ENCODE measurements at places on chromosomes 6 and 20.

- DNase-seq, result no peak
Observed at GRCh38 chr6:157403686-157404051, 22.7 kb downstream of the ZDHHC14 start.

- DNase-seq, result peak; percentile 80
Observed at GRCh38 chr20:1965520-1966351, 28.1 kb downstream of the PDYN start.

GRCh38 chr20:23566199-23566932, 1.9 kb downstream of the CST9L start:
- DNase-seq, result no peak

GRCh38 chr6:134196568-134197193, 121.2 kb downstream of the SGK1 start:
- peak; percentile 72 for DNase-seq

DNA sequence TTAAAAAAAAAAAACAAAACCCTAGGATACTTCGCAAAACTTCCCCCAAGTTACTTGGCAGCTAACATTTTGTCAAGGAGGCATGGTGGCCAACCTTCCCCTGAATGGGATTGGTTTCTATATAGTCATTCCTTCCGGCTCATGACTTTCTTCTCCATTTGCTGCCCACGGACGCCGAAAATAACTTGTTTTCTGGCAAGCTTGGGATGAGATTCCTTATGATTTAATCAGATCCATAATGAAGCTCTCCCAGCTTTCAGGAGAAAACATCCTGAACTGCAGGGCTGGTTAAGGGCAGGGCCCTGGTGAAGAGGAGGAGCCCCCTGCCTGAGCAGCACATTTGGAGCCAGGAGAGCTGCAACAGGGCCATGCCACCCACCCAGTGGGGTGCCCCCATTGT, 49.9 kb downstream of the PPP1R16B start:
- no peak for DNase-seq

- DNase-seq, result no peak
Observed at GRCh38 chr6:137883400-137884148, 16.5 kb downstream of the TNFAIP3 start.

DNA sequence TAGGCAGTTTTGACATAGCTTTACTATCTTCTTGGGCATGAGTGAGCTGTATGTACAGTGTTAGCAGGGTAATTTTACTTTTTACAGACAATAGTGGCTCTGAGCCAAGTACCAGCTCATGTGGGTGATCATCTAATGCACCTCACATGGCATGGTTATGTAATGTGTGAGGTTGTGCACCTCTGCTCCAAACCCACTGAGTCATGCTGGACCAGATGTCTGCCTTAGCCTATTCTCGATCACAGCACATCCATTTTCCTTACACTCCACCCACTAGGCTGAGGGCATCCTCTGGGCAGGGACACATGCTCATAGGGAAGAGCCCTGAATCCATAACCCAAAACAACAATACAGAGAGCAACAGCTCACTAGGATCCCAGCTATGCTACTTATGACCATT, 71.6 kb upstream of the FBXL4 start:
- no peak for DNase-seq

DNA sequence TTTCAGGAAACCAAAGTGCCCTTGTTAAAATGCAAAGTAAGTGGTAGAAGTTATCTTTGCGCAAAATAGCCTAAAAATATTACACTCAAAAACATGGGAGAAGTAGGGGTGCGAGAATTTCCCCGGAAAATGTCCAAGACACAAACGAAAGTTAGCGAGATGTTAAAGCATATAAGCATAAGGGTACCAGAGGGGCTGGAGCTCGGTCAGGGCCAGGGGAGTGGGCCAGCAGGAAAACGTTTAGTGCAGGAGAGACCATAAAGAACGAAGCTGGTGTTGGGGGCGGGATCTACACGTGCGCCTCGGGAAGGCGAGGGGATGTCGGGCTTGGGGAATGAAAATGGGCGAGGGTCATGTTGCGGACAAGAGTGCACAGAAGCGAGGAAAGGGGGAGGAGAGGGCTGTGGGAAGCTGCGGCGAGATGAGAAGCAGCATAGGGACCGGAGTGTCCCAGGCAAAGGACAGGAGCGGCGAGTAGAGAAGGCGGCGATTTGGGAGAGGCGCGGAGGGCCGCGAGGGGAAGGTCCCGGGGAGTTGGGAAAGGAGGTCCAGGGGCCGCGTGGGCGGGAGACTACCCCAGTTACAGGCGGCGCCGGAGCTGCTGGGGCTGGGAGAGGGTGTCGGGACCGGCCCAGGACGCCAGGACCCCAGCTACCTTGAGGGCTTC, 600 bp downstream of the XPO5 start:
- DNase-seq, result no peak

DNA sequence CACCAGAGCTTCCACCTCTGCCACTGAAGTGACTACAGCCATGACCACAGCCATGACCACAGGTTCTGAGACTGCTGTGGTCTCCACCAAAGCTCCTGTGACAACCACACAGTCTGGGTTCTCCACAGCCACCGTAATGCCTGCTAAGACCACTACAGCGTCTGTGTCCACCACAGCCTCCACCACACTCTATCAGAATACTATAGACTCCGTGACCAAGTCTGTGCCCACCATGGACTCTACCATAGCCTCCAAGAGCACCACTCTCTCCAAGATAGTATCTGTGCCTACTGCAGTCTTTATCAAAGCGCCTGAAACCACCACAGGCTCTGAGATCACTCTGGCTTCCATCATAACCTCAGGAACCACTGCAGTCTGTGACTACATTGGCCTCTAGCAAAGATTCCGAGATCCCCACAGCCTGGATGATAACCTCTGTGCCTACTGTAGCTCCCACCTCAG, 18.3 kb upstream of the MUC21 start:
- no peak for DNase-seq

DNA sequence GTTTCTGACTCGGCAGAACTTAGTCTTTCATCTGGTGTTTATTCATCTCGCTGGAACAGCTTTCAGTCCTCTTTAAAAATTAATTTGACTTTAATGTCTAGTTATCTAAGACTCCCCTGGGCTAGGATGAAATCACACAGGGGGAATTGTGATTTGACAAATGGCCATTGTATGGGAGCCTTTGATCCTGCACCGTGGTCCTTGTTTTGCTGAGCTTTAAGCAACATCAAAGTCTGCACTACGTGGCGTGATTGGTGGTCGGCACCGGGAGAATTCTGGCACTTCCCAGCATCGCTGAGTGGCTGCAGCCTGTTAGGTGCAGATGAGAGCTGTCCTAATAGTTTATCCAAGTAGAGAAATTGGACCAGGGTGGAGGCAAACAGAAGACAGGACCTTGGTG, 146.9 kb downstream of the TBC1D7 start:
- no peak for DNase-seq

DNA sequence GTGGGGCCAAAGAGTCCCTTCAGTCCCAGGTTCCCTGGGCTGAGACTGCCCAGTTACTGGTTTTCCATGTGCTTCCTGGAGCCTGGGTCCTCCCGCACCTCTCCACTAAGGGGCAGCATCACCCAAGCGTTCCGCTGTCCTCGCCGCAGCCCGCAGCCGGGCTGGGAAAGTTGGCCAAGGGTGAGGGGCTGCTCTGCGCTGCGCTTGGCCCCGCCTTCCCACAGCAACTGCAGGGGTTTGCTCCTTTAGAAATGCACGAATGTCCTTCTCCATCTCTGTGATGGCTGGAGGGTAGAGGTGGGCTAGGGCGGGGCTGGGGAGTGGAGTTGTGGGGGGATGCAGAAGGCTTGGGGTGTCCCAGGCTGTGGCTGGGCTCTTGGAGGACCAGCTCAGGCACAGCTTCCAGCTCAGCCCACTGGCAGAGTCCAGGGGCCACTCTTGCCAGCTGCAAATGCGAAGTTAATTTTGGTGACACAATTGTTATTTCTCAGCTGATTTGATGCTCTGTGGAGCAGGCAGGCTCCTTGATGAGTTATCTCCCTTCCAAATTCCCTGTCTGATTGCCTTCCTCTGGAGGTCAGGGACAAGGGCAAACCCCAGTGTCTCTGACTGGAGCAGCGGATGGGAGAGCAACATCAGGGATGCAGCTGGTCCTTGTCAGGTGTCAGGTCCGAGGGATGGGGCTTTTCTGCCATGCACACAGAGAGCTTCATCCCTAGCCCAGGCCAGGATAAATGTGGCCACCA, 63.2 kb downstream of the NOL4L start:
- peak; percentile 77 for DNase-seq

DNA sequence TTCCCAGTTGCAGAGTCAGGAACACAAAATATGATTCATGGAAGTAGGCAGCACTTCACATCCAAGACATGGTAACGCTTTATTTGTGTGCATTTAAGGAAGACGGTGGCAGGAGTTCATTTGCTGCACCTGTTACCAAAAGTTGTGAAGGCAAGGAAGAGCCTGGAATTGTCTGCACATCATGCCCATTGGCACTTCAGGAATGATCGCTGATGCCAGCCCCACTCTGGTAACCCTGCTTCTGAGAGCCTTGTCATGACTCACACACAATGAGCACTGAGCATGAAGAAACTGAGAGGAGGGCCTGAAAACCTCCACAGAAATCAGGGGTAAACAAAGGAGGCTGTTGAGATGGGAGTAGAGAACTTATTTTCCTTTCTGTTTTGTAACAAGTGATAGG, 181.1 kb downstream of the RPS12 start:
- no peak for DNase-seq

GRCh38 chr6:30238178-30238795, 25.1 kb upstream of the TRIM26 start:
- DNase-seq, result peak; percentile 56

DNA sequence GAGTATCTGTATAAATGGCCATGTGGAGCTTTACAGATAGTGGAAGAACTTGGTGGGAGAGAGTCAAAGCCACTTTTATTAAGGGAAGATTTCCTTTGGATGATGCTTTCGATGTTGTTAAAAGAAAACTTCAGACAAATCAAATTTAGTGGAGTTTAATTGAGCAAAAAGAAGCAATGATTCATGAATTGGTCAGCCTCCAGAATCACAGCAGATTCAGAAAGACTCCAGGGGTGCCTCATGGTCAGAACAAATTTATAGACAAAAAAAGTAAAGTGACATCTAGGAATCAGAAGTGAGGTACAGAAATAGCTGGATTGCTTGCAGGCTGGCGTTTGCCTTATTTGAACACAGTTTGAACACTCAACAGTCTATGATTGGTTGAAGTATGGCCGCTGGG, 5.3 kb upstream of the CGA start:
- DNase-seq, result no peak

- no peak for DNase-seq
Observed at GRCh38 chr6:30759575-30760239, 15.4 kb upstream of the IER3 start.

- DNase-seq, result peak; percentile 88
Observed at GRCh38 chr20:63653041-63653973, at the start of gene STMN3. Gene STMN3 (minus strand): TSS chr20:63653424. CDS start chr20:63653345, 79 bp downstream.

DNA sequence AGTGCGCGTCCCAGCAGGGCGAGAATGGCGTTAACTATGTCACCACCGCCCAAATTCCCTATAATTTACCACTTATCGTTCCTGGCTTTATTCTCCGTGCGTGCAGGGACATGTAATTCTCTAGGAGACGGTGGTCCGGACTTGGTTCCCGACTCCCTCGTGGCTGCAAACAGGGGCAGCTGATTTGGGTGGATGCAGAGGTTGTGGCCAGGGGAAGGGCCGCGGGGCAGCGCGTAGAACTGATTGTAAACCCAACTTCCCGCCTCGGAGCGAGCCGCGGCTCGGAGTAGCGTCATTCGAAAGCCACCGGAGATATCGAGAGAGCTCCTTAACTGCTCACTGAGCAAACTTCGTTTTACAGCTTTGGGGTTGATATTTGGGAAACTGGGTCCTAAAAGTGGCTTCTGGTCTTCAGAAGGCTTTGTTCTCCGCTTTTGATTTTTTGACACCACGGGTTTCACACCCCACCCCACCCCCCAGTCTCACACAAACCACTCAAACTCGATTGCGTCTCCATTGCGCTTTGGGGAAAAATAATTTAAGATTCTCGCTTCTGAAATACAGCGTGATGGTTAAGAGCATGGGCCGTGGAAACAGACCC, 17.5 kb upstream of the ZSCAN9 start:
- DNase-seq, result peak; percentile 67

GRCh38 chr20:63594043-63594561, 20.1 kb upstream of the HELZ2 start:
- no peak for DNase-seq

DNA sequence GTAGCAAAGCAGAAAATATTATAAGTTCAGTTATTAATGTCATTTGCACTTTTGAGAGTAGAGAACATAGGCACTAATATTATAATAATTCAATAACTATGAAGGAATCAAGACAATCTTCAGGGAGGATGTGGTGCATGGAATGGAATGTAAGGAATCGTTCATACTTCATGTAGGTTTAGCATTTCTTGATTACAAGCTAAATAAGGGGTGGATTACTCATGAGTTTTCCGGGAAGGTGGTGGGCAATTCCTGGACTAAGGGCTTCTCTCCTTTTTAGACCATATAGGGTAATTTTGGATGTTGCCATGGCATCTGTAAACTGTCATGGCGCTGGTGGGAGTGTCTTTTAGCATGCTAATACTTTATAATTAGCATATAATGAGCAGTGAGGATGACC, 9.1 kb upstream of the BTNL2 start:
- no peak for DNase-seq

DNA sequence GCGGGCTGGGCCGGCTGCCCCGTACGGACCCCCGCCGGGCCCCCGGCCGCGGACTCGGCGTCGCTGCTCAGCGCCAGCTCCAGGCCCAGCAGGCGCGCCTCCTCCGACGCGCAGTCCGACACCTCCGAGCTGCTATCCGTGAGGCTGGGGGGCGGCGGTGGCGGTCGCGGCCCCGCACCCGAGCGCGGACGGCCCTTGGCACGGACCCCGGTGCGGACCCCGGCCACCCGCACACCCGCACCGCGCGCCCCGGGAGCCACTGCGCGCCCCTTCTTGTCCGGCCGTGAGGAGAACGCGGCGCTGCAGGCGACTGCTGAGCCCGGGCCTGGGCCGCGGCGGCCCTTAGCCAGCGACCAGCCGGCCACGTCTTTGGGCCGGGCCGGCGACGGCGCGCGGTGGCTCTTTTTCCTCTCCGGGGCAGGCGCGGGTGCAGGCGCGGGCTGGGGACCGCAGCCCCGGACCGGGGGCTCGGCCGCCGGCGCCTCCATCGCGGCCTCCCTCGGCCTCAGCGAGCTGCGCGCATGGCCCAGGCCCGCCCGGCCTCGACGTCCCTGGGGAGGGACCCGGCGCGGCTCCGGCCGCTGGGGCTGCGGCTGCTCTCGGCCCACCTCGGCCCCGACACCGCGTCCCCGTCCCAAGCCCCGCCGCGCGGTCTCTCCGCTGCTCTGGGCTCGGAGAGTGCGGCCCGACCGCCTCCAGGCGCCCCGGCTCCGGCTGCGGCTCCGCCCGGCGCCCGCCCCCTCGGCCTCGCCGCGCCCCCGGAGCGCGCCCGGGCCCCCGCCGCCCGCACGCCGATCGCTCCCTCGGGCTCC, 12.9 kb upstream of the TLDC2 start:
- DNase-seq, result peak; percentile 50

Measured in erythroblast (primary cell).